Activated CD4-positive, alpha-beta T cell treated with anti-CD3 and anti-CD28 coated beads, Interleukin-2, amount 50 U/mL, for 48 hours (primary cell): ENCODE measurements at places on chromosomes 12 and 14.

GRCh38 chr12:30679241-30679640 lies 16.4 kb downstream of the IPO8 start:
- no peak for DNase-seq

GRCh38 chr12:114703060-114703493 lies 19.1 kb upstream of the TBX3 start:
- no peak for DNase-seq

DNA sequence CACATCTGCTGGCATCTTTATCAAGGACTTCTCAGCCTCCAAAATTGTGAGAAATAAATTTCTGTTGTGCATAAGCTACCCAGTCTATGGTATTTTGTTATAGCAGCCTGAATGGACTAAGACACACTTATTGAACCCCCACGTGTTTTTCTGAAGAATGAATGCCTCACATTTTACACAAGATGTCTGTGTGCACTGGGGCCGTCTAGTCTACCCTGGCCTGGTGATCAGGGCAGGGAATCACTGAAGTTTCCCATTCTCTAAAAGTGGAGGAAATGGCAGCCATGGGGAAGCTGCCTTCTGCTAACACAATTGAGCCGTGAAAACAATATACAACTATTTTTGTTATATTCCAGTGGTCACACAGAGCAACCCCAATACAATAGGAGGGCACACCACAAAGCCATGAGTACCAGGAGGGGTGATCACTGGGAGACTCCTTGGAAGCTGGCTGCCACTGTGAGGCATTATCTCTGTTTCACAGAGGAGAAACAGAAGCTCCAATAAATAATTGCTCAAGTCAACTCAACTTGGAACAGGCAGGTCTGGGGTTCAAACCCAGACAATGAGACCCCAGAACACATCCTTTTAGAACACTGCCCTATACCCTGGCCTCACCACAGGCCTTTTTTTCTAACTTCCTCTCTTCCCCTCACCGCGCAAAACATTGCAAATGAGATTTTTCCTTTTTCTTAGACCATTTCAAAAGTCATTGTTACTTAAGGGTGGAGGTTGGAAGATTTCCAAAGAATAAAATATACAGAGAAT lies 18.3 kb upstream of the LTA4H start:
- no peak for DNase-seq

DNA sequence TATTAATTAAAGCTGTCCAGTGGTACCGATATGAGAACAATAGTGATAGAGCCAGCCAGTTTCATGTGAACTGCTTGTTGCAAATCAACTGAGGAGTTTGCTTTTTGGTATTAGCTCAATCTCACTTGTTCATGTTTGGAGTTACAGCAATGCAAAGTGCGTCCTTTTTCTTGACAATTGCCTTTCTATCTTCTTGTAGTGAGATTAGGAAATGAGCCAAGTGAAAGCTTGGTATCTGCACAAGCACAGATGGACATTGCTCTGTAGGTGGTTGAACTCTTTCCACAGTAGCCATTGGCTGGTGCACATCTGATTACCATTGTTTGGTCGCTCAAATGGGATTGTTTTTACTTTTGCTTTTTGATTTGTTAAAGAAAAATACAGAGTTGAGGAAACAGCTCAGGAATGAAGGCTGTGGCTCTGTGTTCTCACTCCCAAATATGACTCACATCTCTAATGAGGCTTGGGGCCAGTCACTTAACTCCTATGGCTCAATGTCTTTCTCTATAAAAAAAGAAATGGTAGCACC lies 241.4 kb downstream of the BMP4 start:
- no peak for DNase-seq

- no peak for DNase-seq
Measured at GRCh38 chr14:61531465-61532122, 163.7 kb upstream of the HIF1A start.

GRCh38 chr14:92905667-92906066 lies 17.3 kb upstream of the CHGA start:
- DNase-seq: no peak

- DNase-seq: no peak
Measured at GRCh38 chr12:114371733-114372132, 34.2 kb downstream of the TBX5 start.

DNA sequence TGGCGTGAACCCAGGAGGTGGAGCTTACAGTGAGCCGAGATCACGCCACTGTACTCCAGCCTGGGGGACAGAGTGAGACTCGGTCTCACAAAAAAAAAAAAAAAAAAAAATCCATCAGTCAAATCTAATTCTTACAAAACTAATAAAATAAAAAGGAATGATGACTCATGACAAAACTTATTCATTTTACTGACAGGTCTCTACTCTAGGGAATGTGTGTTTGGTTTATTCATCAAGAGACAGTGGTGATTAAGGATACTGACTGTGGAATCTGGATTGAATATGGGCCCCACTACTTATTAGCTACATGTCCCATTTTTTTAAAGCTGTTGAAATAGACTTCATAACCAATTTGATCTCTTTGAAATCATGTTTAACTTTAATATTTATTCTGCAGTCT lies 29.3 kb upstream of the GAS2L3 start:
- no peak for DNase-seq
